ENCODE measurements at places on chromosomes 6 and 20.

DNA sequence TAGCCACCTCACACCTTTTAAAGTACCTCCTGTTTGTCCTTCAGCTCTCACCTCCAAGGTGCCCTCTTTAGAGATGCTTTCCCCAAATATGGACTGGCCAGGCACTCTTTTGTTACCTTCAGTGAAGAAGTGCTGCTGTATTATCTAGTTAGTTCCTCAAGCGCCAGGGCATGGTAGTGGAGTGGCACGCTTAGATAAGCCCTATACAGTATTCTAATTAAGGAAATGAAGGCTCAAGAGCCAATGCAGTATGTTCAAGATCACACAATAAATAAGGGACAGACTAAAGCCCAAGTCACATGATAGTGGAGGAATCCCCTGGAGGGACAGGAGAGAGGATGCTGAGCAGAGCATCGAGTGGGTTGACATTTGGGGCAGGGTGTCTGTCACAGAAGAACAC lies 28.5 kb upstream of the GFOD1 start:
- no peak for DNase-seq

GRCh38 chr20:56581701-56582100 lies 47.4 kb upstream of the TFAP2C start:
- DNase-seq: no peak

- no peak for DNase-seq
These were observed 193.5 kb downstream of the UBE3D start for GRCh38 chr6:82872185-82872584.

GRCh38 chr6:150732765-150733539 lies 132.6 kb upstream of the MTHFD1L start:
- no peak for DNase-seq

DNA sequence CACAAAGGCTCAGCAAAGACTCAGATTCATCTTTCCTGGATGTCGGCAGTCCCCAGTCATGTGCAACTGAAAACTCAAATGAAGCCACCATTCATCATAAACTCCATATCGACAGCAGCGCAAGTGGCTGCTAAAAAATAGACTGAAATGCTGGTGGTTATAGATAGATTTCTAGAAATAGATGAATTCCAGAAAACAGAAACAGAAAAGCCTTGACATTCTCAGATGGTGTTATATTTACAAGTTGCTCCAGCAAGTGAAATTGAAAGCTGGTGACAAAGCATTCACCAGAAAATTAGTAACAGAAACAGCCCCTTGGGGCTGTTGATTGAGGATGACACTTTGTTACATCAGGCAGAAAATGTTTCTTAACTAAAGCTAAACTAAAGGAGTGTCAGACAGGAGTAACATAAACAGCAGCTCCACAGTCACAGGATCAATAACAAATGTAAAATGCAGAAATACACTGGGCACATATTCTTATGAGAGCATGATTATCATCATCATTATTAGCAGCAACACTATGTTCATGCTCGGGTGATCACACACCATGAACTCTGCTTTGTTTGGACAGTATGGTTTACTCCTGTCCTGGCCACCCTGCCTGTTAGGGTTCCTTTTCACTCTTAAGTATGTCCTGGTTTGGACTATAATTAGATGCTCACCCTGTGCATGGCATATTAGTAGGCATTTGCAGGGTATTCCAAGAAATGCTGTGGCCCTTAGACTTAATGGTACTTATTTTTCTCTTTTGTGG lies 36.4 kb upstream of the SLC35F1 start:
- DNase-seq: no peak

DNA sequence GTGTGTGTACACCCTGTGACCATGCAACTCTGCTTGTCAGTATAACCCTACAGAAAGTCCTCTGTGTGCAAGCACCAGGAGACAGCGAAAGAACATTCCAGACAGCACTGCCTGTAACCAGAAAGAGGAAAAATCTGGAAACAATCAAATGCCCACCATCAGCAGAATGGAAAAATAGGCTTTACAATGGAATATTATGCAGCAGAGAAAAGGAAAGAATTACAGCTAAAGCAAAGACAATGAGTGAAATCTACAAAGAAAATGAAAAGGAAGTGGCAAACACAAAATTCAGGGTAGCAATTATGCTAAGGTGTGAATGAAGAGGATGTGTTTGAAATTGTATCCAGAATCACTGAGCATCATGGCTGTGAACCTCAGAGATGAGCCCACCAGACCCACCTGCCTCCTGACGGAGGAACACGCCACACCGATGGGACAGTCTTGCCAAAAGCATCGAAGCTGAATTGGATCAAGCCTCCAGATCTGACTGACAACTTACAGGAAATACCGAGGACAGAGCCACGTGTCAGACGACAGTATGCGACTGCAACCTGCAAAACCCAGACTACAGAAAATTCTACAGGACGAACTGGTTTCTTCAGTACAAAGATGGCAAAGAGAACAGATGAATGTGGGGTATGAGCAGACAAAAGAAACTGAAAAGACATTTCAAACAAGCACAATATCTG lies 133.2 kb downstream of the NFATC2 start:
- no peak for DNase-seq

Data from endothelial cell of umbilical vein (primary cell).